Nucleus accumbens (tissue), 56 donors: ENCODE measurements at places on chromosomes 5 and 9.

- no peak for DNase-seq
These were observed 4.2 kb upstream of the ZNF346 start for GRCh38 chr5:177018341-177018740.

- no peak for DNase-seq
These were observed 55.4 kb downstream of the BRINP1 start for GRCh38 chr9:119313846-119314245.

DNA sequence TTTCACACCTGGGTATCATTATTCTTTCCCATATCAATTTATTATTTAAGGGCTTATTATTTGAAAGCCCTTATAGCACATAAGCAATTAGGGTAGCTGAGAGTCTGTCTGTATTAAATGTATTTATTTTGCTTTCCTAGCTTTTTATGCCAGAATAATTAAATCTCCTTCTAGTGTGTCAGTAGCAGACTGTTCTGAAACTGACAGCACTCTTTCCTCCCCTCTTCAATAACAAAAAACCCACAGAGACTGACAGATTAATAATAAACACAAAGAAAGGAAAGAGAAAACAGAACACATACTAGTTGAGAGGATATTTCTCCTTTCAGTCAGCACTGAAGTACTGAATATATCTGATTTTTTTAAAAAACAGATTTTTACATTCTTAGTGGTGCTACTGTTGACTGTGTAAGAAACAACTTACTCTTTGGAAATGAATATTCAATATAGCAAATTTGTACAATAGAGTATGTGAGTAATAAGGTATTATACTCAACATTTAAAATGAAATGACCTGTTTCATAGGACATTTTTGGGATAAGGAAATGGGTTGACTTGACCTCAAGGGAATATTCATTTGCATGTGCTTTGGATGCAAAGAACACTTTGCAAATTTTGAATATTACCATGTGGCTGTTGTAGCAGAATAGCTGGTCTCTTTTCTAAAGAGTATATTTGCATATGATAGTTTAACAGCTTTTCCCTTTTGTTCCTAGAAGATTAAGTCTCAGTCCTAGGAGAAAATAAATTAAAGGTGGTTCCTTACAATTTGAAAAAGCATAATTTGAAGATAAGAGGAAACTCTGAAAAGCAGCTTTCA is 208.3 kb downstream of the SPATA31D1 start:
- DNase-seq = no peak

DNA sequence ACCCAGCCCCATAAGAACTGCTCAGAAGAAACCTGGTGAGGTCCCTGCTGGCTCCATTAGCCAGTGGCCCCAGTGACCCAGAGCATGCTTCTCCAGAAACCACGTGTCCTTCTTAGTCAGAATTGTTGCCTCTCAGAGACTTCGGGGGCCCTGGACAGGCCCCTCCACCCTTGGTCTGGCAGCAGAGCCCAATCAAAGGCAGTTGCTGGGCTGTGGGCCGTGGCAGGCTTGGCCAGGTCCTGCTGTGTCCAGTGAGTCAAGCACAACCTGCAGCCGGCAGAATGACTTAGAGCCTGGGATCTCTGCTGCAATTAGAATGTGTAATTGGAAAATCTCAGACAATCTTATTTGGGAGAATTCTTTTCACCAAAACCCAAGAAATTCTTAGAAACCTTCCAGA is 502.0 kb upstream of the KLF4 start:
- no peak for DNase-seq

GRCh38 chr5:169637549-169638121 is 560 bp downstream of the DOCK2 start:
- peak; percentile 8 for DNase-seq

DNA sequence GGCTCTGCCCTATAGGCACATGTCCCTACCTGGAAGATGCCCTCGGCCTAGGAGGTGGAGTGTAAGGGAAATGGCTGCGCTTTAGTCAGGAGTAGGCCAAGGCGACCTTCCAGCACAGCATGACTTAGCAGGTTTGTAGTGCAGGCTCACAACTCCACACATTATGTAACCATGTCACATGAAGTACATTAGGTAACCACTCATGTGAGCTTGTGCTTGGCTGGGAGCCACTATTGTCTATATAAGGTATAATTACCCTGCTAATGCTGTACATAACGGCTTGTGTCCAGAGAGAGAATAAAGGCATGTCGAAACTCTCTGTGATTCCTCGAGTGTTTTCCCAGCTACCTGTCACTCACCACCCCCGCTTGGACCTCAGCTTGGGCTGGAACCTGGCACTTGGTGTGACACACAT is 74.9 kb downstream of the CAMK4 start:
- DNase-seq = no peak

GRCh38 chr9:129343424-129344375 is 165.6 kb upstream of the IER5L start:
- DNase-seq = no peak

DNA sequence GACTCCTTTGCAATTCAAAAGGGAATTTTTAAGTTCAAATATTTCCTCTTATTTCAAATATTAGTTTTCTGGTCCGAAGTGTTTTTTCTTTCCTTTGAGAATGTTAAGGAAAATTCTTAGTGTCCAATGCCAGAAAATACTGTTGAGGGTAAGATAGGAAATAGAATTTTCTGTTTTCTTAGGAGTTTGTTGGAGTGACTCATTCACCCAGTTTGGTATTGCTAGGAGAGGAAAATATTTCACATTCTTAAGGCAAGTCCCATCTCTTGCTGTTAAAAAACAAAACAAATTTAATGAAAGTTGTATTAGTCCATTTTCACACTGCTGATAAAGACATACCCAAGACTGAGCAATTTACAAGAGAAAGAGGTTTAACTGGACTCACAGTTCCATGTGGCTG is 349.2 kb upstream of the ADAMTSL1 start:
- no peak for DNase-seq

GRCh38 chr5:90968319-90968718 is 409.7 kb downstream of the ADGRV1 start:
- DNase-seq = no peak
